Epithelial cell of prostate (primary cell): ENCODE measurements at places on chromosomes 16 and 17.

- no peak for DNase-seq
These were observed 2.3 kb downstream of the MRPL38 start for GRCh38 chr17:75902406-75902805.

DNA sequence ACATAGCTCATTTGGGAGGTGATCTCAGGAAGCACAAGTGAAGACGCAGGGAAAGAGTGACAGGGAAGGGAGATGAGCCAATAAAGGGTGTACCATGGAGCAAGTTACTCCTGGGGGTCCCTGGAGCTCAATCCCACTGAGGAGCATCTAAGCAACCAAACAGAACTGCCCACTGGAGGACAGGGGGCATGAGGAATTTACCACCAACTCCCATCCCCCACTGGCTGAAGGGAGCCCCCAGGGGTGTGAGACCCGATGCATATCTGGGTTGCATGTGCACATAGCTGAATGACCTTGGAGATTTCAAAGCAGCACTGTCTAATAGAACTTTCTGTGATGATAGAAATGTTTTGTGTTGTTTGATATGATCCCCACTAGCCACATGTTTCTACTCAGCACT lies 29.6 kb downstream of the C16orf82 start:
- DNase-seq = no peak

DNA sequence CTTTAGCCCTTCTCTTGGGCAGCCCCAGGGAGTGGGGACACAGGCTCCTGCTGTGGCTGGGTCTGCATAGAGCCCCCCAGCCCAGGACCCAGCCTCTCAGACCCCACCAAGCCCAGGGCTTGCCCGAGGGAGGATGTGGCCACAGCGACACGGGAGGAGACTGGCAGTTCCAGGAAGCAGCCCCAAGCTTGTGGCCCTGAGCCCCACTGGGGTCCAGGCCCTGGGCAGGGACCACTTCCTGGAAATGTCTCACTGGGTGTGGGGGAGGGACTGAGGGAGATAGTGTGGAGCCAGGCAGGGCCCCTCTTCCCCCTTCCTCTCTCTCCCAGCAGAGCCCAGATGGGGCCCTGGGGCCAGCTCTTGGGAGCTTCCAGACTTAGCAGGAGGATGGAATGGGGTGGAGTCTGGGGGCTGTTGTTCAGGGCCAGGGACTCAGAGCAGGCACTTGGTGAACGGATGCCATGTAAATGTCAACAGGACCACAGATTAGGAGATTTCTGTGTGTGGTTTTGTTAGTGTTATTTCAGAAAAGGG lies 35.3 kb downstream of the ADGRG5 start:
- no peak for DNase-seq

DNA sequence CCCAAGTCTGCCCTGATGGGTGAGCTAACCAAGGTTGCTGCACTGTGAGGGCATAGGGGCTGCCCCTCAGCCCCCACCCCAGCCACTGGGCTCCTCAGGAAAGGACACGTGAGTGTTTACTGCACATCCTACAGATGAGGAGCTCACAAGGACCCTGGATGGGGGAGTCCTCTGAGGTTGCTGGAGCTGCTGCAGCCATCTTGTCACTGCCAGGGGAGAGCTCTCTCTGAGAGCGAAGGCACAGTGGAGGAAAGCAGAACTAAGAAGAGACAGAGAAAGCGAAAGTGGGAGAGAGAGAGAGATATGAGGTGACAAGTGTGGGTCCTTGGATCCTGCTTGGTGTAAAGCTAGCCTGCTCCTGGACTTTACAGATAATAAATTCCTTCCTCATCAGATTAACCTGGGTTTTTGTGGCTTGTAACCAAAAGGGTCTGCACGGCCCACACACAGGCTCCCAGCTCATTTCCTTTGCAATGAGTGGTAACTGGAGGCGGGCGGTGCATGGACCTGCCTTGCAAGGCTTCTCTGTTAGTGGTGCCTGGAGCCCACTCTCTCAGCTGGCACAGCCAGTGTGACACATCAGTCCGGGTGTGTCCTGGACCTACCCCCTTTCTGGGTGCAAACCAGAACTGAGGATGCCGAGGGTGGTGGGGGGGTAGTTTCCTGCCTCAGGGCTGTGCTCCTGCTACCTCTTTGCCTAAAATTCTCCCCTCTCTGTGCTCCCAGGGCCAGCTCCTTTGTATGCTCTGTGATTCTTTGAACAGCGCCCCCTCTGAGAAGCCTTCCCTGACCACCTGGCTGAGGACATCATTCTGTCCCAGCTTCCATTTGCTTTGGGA lies 14.2 kb downstream of the SNX20 start:
- DNase-seq = no peak

DNA sequence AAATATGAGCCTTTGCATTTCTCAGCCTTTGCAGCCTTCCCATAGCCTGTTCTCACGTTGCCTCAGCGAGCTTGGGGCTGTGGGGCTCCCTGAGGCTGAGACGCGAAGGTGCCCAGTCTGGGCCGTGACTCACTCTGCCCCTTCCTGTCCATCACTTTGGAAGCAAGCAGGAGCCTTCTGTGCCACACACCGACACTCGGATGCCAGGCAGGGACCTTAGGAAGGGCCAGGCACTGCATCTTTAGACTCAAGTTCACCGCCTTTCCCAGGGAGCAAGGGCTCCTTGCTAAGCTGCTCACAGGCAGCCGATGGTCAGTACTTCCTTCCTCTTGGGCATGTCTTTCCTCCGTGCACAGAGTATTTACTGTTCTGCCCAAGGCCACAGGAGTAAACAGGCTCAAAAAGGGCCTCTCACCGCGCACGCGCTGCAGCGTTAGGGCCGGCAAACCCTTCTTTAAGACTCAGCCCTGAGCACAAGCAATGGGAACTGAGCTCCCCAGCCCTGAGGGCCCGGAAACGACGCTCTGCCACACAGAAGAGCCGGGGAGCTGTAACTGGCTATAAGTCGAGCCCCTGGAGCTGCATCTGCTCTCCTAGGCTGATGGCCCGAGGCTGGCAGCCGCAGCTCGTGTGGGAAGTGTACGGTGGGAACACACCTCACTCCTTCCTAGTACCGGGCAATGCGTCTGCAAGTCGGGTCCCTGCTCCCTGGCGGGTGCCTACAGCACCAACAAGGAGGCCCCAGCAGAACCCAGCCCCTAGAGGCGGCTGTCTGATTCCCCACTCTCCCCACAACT lies 7.2 kb downstream of the TIMM22 start:
- no peak for DNase-seq

GRCh38 chr17:78707016-78707415 lies 75.1 kb downstream of the CYTH1 start:
- DNase-seq = no peak

DNA sequence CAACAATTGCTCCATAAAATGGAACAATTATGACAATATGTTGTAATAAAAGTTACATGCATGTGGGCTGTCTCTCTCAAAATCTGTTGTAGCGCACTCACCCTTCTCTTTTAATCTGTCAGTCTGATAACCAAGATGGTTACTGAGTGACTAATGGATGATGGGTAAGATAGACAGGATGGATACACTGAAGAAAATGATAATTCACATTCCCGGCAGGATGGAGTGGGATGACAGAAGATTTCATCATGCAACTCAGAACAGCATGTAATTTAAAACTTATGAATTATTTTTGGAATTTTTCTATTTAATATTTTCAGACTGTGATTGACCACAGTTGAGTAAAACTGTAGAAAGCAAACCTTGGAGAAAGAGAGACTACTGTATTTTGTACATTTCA lies 30.5 kb downstream of the CDH13 start:
- DNase-seq = no peak

DNA sequence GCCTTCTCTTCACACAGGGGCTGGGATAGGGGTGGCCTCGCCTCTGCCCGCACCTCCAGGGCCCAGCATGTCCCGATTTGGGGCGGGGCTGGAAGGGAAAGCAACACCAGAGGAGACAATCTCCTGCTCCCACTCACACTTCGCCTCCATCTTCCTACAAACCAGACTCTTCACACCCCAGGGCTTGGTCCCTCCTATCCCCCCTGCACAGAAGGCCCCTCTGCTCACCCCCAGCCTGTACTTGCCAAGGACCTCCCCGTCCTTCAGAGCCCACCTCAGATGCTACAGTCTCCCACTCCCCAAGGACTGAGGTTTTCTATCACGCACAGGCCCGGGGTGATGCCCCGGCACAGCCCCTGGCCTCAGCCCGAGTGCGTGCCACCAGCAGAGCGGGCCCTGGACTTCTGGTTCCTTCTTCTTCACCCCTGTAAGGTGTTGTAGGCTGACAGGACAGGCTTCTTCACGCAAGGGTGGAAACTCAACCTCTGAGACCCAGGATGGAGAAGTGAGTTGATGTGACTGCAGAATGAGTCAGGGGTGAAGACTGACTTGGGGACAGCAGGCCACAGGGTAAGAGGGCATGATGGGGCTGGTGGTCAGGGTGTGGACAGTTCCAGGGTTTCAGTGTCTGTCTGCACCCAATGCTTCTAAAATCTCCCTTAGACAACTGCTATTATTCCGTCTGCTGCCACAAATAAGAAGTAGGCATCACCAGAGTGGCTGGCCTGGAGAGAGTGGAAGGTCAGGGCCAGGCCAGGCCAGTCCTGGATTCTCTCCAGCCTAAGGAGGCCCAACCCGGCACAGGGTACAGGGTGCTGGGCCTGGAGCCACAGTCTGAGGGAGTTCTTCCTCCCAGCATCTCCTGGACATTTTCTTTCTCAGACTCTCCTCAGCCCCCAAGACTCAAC lies 2.5 kb downstream of the ITGAE start:
- no peak for DNase-seq

DNA sequence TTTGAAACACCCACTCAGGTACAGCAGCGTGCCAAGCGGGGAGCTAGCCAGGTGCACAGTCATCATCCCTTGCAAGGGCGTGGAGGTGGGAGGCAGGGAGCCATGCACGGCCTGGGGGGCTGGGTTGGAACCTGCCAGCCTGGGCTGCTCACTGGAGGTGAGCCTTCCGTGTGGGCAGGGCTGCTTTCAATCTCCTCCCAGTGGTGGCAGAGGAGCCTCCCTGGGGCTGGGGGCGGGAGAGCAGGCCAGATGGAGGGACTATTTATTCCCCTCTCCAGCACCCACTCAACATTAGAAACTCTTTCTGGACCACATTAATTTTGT lies 90.3 kb downstream of the KATNIP start:
- peak; percentile 56 for DNase-seq

DNA sequence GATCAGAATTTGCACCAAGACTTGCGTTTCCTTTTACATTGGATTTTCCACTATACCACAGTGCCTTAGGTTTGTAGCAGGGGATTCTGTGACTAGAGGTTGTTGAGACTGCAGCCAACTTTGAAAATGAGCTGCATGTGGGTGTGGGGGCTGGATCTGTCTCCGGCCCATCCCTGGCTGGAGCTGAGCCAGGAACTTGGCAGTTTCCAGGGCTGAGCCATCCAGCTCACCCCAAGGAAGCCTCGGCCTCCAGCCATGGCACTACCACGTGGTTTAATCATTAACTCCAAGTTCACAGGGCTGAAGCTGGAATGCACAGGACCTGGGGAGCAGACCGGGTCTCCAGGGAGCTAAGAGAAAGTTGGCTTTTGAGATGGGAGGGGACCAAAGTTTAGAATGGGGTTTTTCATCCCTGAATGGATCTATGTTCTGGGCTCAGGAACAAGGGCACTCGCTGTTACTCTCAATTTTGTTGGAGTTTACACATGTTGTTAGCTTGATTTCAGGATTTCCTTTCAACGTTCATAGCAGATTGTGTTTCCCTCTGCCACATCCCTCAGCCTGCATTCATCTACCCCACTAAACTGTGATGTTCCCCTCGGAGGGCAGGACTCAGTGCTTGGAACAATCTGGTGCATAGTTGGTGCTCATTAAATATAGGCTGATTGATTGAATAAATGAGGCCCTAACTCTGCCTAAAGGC lies 42.3 kb upstream of the HNF1B start:
- no peak for DNase-seq

GRCh38 chr16:15795615-15796014 lies 61.2 kb downstream of the MYH11 start:
- DNase-seq = no peak

DNA sequence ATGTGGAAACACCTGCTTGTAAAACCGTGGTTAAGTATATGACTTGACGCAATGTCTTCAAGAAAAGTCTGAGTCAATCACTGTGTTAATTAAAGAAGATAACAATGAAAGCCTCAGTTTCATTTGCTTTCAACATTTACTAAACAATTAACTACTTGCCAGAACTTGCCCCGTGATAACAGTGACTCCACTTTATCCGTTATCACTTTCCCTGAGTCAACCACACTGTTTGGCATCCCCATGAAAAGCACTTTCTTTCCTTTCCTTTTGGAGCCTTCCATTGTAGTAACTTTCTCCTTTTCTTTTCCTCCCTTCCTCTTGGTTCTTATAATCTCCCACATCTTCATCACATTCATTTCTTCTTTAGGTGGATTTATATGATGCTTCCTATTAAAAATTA lies 435.1 kb upstream of the GOT2 start:
- no peak for DNase-seq

- DNase-seq = no peak
These were observed 1.4 kb upstream of the NBR1 start for GRCh38 chr17:43169561-43170139.

DNA sequence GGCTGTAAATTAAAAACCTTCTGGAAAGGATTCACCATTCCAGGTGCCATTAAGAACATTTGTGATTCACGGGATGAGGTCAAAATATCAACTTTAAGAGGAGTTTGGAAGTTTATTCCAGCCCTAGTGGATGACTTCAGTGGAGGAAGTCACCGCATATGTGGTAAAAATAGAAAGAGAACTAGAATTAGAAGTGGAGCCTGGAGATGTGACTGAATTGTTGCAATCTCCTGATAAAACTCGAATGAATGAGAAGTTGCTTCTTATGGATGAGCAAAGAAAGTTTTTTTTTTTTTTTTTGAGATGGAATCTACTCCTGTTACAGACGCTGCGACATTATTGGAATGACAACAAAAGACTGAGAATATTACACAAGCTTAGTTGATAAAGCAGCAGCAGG lies 26.7 kb downstream of the CCL4 start:
- DNase-seq = no peak

- DNase-seq = no peak
These were observed 106.4 kb upstream of the CES5A start for GRCh38 chr16:55981557-55981956.

GRCh38 chr16:67399749-67400704 lies 6.7 kb upstream of the TPPP3 start:
- no peak for DNase-seq

DNA sequence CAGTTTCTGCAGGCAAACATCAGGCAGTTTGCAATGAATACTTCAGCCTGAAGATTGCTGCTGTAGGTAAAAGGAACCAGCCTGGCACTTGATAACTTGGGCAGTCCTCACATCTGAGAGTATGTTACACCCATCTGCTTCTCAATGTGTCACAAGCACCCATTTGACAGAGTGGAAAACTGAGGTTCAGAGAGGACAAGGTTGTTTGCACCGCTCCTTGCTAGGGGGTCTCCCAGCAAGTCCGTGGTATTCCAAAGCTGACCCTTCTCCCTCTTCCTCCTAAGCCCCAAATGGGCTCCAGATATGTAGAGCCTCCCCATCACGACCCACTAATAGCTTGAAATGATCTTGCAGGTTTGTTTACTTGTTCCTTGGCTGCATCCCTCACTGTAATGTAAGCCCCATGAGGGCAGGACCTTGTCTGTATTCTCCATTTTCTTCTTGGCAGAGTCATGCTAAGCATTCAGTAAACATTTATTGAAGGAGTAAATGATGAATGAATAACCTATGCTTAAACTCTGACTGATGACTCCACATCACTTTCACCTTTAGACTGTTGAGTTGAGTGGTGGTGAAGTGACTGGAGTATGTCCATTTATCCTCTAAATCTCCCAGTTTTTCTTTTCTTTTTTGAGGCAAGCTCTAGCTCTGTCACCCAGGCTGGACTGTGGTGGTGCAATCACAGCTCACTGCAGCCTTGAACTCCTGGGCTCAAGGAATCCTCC lies 26.4 kb downstream of the HNF1B start:
- DNase-seq = no peak
